ENCODE measurements at places on chromosomes 11 and 22.

GRCh38 chr22:41286639-41287091, 678 bp upstream of the RANGAP1 start:
- DNase-seq, result no peak

DNA sequence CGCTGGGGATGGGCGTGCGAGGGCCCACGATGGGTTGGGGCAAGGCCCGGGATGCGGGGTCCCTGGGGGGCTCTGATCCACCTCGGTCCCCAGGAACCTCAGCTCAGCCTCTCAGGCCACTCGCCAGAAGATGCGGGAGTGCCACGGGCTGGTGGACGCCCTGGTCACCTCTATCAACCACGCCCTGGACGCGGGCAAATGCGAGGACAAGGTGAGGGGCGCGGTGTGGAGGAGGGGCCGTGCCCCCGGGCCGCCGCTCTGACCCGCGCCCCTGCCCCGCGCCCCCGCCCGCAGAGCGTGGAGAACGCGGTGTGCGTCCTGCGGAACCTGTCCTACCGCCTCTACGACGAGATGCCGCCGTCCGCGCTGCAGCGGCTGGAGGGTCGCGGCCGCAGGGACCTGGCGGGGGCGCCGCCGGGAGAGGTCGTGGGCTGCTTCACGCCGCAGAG, 6.3 kb downstream of the PKP3 start:
- no peak for DNase-seq

DNA sequence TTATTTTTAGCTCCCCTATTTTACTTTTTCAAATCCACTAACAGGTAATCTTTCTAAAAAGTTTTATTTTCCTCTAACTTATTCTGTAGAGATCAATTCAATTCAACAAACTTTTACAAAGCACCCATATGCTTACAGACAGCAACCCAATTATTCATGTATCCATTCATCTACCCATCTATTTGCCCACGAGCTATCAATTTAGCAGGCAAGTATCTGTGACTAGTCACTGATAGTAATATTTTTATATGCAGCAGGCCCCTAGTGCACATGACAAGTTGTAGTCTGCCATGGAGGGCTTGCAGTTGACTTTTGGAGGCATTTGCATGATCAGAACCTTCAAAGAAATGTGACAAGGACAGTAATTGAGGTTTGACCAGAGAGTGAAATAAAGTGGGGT, 753.2 kb upstream of the TENM4 start:
- no peak for DNase-seq

- no peak for DNase-seq
Measured at GRCh38 chr22:20773793-20774212, at the start of gene SERPIND1. Gene SERPIND1 (plus strand): TSS chr22:20774113. CDS start chr22:20779313, 5,200 bp downstream.

DNA sequence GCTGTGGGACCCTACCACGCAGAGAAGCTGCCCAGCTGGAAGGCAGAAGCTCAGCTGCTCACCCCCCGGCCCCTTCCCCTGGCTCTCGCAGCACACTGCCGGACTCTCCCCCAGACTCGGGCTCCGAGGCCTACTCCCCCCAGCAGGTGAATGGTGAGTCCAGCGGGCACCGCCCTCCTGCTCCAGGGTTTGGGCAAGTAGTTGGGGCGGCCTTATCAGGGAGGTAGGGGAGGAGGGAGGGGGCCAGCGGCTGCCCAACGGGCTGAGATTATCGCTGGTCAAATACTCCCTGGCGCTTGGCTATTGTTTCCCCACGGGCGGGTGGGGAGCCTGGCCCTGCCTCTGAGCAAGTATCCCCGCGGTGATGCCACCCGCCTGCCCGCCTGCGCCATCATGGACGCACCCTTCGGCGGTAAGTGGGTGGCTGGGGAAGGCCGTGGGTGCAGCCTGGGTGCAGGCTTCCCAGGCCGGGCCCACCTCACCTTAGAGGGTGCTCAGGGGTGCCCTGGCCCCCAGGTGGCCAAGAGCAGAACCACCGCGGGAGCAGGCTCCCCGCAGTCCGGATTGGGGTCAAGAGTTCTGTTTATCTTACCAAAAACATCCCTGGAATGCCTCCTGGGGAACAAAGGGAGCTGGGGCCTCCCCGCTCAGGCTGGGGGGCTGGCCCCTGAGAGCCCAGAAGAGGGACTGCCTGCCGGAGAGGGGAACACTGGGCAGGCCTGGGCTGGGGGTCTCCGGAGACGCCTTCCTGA, 16.9 kb downstream of the MYRF start:
- DNase-seq, result no peak

DNA sequence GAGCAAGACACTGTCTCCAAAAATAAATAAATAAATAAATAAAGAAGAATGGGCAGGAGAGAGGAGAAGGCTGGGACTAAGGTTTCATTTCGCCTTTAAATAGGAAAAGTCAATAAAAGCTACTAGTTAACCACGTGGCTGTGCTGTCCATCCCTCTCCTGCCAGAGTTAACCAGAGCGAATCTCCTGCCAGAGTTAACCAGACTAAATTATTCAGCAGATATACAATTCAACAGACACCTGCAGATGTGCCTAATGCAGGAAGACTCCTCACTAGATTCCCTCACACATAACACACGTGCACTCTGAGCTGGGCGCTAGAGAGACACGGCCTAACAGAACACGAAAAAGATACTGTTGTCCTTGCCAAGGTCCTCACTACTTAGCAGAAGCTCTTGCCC, 156.1 kb downstream of the IGLL1 start:
- no peak for DNase-seq

- no peak for DNase-seq
Measured at GRCh38 chr11:35671396-35672127, 9.0 kb downstream of the TRIM44 start.

DNA sequence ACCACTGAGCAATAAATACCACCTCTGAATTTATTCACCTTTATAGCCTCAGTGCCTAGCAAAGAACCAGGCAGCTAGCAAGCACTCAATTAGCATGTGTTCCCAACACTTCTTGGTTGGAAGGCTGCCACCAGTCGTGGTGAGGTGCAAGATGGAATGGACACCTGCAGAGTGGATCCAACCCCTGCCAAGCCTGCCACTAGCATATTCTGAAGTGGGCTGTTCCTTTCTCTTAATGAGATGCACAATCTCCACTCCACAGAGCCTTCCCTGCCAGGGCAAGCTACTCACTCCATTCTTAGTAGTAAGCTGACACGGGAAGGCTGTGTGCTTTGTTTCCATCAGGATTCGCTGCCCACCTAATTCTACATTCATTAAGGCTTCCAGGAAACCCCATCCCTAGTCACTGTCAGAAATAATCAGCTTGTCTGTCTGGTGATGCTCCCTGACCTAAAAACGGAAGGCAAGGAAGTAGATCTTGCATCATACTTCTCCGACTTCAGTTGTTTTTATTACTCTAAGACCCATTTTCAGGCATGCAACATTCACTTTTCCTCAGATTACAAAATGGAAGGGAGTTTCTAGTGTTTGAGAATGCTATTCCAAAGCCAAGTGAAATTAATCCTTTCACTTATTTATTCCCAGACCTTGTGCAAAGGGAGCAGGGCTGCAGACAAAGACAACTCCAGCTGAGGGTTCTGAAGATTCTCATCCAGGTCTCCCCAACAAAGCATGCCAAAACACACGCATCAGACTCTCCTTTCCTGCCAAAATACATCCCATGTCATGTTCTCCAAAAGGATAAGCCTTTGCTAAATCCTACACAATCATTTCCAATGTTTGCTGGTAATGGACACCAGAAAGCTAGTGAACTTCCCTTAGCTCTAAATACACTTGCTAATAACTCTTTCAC, 128.0 kb downstream of the TENM4 start:
- DNase-seq, result no peak

- DNase-seq, result no peak
Measured at GRCh38 chr11:79054636-79055035, 386.2 kb downstream of the TENM4 start.

DNA sequence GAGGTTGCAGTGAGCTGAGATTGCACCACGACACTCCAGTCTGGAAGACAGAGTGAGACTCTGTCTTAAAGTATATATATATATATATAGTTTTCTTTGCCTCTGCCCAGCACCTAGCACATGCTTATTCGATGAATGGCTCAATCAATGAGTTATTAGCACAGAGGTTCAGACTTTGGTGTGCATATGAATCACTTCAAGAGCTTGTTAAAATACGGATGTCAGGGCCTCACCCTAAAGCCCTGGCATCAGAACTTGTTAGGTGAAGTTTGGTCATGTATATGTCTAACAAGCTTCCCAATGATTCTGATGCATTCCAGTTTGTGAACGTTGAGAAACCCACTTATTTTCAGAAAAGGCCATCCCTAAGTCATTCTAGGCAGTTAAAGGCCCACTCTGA, 21.8 kb upstream of the TMEM86A start:
- DNase-seq, result no peak

DNA sequence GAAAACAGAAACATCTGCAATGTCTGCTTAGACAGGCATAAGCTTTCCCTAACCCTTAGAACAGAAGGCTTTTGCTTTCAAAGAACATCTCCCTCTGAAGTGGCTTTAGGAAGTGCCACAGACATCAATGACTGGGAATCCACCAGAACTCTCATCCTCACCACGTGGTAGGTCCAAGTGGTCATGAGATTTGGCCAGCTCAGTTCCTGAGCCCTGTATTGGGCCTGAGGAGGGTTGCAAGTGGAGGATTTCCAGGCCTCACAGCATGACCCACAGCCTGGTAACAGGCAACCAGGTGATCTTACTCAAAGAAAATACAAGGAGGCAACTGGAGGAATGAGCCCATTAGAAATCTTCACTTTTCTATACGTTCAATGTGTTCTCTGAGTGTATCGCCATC, 1.6 kb downstream of the CASP1 start:
- DNase-seq, result no peak

DNA sequence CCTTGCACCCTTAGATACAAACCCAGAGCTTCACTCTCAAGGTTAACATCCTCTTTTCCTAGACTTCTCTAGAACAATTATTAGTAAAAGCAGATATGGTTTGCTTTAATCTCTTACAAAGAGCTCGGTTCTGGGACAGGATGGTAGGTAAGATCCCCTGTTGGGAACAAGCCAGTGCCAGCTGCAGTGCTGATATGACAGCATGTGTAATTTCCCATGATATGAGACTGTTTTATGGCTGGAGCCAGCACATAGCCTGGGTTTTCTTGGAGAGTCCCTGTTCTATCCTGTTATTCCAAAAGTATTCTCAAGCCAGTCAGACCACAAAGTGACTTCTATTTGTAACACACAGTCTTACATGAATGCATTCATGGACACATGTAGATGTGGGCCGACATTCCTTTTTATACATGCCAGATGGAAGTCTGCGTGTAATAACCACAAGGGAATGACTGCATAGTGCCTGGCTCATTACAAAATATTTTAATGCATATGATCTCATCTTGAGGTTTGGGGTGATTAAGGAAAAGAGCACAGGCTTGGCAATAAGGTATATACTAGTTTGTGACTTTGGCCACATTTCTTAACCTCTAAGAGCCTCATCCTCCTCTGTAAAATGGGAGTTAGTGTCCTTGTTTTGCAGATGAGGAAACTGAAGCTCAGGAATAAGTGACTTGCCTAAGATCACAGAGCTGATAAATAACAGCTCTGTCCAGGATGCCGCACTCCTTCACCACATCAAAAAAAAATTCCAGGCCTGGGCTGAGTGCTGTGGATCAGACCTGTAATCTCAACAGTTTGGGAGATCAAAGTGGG, 21.8 kb downstream of the CLMP start:
- no peak for DNase-seq

- peak; percentile 13 for DNase-seq
Measured at GRCh38 chr22:29217827-29218757, 12.4 kb downstream of the EMID1 start.

DNA sequence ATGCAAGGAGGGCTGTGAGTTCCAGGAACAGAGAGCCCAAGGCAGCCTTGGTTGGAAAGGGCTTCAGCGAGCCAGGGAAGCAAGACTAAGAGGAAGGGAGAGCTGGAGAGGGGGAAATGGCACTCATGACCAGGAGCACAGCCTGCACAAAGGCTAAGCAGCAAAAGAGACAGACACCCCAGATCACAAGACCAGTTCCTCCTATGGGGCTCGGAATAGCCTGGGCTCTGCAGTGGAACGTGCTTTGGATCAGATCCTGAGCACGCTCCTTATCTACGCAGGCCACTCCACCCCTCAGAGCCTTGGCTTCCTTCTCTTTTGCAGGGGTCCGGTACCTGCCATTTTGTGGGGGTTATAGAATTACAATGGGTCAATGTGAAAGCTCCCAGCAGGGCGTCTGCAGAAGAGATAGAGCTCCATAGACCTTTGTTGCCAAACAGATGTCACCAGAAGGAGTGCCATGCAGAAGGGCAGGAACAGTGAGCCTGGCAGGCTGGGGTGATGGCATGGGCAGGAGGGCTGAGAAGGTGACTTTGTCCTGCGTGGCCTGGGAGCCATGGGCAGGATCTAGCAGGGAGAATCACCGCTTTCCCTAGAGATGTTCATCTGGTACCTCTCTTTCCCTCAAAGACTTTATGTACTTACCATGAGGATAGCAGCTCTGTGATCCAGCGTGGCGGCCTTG, 33.8 kb downstream of the ZC3H7B start:
- no peak for DNase-seq

DNA sequence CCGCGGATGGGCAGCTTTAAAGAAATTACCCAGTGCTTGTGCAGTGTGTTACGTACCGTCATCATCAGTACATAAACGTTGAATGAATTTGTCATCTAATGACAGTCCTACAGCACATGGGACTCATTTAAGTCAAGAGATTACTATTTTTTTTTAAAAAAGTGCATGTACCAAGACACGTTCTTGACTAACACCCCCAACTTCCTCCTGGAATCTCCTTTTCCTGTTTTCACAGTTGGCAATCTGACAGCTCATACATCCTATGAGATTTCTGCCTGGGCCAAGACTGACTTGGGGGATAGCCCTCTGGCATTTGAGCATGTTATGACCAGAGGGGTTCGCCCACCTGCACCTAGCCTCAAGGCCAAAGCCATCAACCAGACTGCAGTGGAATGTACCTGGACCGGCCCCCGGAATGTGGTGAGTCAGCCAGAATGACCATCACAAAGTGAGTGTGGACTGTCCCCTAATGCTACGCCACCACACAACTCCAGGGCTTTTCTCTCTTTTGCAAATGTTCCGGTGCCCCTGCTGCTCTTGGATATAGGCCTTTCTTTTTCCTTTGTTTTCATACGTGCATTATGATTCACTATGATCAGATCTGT, 162.0 kb upstream of the SORL1-AS1 start:
- DNase-seq, result no peak

GRCh38 chr11:117696540-117696939, 100.5 kb downstream of the DSCAML1 start:
- DNase-seq, result no peak

- DNase-seq, result no peak
Measured at GRCh38 chr11:19811380-19811779, 98.7 kb downstream of the NAV2 start.

GRCh38 chr11:9462806-9463537, 2.2 kb downstream of the ZNF143 start:
- DNase-seq, result no peak
